ENCODE measurements at places on chromosomes 4 and X. TPM values are rescaled to one million over a fixed set of nuclear protein-coding genes. Genes with fewer than 3 reads are reported as not detected.

DNA sequence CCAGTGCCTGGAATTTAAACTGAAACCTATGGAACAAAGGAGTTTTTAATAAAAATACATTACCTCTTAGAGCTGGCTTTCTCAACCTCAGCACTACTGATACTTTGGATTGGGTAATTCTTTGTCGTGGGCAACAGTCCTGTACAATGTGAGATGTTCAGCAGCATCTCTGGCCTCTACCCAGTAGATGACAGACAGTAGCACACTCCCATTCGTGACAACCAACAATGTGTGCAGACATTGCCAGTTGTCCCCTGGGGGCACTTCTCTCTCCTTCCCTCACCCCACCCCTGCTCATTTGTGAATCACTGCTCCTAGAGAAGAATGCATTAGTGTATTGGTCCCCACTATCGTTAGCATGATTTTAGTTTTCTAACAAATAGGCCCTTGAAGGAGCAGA lies 16.2 kb downstream of the GPAT3 start:
- DNase-seq = no peak

DNA sequence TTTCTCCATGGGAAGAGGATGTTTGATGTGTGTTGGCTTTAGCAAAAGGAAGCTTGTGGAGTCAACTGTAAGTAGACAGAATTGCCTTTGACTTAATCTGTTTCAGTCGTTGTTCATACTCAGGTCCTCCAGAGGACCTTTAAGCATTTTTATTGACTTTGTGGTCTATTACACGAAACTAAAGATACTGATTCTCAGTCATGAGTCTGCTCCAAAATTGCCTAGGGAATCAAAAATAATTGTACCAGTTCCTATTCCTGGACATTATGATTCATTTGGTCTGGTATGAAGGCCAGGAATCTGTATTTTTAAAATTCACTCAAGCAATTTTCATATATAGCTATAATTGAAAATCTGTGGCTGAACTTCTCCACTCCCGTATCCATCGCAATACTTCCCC lies 38.6 kb downstream of the AR start:
- no peak for DNase-seq

- DNase-seq = no peak
Observed at GRCh38 chrX:154967603-154968002, 54.9 kb downstream of the F8 start.

GRCh38 chrX:20693078-20693477 lies 426.4 kb upstream of the RPS6KA3 start:
- DNase-seq = no peak

FTSJ1 gene
- 31.7 TPM for total RNA-seq

ZNF827 gene
- 19.2 TPM for total RNA-seq

GRCh38 chr4:158995965-158996364 lies 106.9 kb upstream of the RAPGEF2 start:
- DNase-seq = no peak

- no peak for DNase-seq
Observed at GRCh38 chrX:103311399-103311780, 600 bp upstream of the BEX2 start.

DNA sequence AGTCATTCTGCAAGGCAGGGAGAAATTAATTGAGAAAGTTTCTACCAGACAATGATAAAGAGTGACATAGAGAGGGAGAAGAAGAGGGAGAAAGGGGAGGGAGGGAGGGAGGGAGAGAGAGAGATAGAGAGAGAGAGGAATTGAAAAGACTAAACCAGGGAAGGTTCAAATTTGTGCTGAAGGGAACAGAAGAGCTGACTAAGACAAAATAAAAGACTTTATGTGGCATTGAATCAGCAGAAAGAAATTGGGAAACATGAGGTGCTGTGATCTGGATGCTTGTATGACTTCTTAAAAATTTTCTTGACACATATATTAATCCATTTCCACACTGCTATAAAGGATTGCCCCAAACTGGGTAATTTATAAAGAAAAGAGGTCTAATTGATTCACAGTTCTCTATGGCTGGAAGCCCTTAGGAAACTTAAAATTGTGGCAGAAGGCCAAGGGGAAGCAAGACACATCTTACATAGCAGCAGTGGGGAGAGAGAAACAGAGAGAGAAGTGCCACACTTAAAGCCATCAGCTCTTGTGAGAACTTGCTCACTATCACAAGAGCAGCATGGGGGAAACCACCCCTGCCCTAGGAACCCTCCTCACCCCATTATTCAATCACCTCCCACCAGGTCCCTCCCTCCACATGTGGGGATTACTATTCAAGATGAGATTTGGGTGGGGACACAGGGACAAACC lies 13.5 kb upstream of the CXCL6 start:
- no peak for DNase-seq

DNA sequence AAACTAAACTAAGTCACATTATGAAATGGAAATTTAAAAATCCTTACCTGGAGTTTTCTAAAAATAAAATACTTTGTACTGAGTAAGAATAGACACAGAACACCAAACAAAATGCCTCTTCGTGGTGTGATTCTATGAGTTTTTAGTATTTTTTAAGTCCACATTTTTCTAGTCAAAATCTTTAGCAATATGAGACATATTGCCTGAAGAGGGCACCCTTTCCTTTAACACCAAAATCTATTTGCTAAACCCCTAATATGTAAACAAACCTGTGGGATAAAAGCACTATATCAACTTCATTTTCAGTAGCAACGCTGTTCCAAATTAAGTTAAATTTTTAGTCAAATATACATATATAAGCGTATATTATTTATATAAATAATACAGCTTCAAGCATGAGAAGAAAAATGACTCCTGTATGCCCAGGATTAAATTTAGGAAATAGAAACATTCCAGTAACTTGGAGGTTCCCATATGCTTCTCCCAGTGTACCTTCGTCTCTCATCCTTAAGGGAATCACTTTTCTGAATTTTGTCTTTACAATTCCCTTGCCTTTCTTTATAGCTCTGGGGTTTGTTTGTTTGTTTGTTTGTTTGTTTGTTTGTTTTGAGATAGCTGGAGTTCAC lies 23.0 kb upstream of the PGM2 start:
- DNase-seq = no peak

TDO2 gene
- not detected for total RNA-seq

- no peak for DNase-seq
Observed at GRCh38 chr4:98446499-98447375, 185.6 kb downstream of the RAP1GDS1 start.

- no peak for DNase-seq
Observed at GRCh38 chrX:15151267-15152186, 118.4 kb downstream of the ASB9 start.

PLA2G12A gene
- 16.9 TPM for total RNA-seq

DNA sequence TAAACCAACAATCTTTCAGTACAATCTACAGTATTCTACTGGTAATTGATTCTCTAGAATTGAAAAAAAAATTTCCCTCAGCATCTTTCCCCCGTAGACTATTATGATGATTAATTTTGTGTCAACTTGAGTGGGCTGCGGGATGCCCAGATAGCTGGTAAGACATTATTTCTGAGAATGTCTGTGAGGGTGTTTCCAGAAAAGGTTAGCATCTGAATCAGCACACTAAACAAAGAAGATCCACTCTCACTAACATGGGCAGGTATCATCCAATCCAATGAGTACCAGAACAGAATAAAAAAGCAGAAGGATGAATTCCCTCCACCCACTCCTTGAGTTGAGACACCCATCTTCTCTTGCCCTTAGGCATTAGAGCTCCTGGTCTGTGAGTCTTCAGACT lies 186.1 kb upstream of the MAB21L2 start:
- DNase-seq = no peak

FGG gene
- total RNA-seq = not detected

GRCh38 chrX:104391906-104392305 lies 137.2 kb upstream of the ESX1 start:
- no peak for DNase-seq

- no peak for DNase-seq
Observed at GRCh38 chr4:1862055-1862911, 6.3 kb upstream of the LETM1 start.

GRCh38 chr4:144646523-144647094 lies 653 bp downstream of the HHIP start:
- no peak for DNase-seq

SLC30A9 gene
- 50.3 TPM for total RNA-seq

BEX5 gene
- total RNA-seq = not detected

- no peak for DNase-seq
Observed at GRCh38 chrX:136170139-136170800, 22.9 kb downstream of the FHL1 start.

DNA sequence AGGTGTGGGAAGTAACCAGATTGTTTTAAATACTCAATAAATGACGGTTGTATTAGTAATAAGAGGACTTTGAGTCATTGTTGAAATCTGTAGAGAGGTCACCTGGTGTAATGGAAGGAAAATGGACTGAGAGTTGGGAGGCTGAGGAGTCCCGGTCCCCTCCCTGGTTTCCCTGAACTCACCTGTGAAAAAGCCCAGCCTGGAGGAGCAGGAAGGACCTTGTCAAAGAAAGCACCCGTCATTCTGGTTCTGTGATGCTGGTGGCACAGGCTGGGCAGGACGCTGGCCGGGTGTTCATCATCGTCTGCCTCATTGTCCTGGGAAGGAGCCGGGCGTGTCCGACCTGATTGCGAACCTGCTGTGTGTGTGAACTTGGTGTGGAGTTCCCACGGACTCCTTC lies 70.8 kb downstream of the SORCS2 start:
- DNase-seq = no peak

DNA sequence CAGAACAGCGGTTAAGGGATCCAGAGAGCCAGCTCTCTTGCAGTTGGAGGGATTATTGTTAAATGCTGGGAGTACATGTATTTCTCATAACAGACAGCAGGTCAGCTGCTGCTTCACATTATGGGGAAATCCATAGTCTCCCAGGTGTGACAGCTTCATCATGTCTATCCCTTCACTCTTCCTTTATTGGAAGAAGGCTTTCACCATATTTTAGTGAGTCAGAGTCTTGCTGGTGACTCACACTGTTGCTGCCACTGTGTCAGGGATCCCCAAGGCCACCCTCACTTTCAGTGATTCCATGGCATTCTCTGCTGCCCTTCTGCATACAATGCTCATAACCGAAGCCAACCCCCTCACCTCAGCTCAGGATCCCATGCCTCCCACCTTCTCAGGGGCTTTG lies 32.9 kb upstream of the PAGE5 start:
- DNase-seq = no peak

- DNase-seq = no peak
Observed at GRCh38 chr4:84944947-84945346, 21.5 kb downstream of the WDFY3 start.

DNA sequence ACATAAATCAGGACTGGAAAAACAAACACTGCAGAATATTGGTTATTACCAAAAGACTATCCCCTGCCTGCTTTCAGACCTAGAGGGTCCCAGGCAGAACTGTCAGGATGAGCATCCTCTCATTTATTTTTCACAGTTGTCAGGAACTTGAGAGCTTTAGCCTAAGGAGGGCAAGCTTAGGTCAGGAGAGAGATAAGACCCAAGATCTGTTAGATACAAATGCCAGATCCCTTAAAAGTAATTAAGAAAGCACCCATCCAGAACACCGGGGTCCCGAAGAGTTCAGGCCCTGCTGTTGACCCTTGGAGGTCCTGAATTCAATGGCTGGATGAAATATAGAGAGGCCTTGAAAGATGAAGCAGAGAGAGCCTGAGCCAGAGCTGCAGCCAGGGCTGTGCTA lies 5.9 kb upstream of the MAGEB3 start:
- DNase-seq = no peak

PNMA6A gene
- total RNA-seq = 1.2 TPM

DNA sequence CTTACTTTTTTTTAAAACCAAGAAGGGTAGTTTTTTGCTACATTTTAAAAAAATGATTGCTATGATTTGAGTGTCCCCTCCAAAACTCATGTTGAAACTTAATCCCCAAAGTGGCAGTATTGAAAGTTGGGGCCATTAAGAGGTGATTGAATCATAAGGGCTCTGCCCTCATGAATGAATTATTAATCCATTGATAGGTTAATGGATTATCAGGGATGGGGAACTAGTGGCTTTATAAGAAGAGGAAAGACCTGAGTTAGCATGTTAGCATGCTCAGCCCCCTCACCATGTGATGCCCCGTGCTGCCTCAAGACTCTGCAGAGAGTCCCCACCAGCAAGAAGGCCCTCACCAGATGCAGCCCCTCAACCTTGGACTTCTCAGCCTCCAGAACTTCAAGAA lies 31.0 kb downstream of the SMIM43 start:
- no peak for DNase-seq

DNA sequence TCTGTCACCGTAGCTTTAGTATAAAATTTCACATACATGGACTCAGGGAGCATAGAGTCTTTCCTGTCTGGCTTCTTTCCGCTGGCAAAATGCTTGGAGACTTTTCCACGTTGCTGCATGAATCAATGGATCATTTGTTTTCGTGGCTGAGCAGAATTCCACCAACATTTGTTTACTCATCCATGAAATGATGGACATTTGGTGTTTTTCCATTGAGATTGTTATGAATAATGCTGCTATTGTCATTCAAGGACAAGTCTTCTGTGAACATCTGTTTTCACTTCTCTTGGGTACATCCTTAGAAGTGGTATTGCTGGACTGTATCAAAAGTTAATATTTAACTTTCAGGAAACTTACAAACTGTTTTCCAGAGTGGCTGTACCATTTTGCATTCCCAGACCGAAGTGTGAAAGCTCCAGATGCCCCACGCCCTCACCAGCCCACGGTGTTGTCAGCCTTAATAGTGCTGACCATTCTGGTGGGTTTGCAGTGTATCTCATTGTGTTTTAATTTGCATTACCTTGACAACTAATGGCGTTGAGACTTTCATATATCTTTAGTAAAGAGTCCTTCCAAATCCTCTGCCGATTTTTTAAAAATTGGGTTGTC lies 5.8 kb upstream of the TMEM271 start:
- no peak for DNase-seq

MAGEA9 gene
- not detected for total RNA-seq
